ENCODE measurements at places on chromosomes 2 and 18.
A peak's percentile ranks its signal among the peaks of the same experiment; 100 is the strongest.

GRCh38 chr2:42810971-42811811 lies 18.8 kb upstream of the HAAO start:
- peak; percentile 29 for DNase-seq

DNA sequence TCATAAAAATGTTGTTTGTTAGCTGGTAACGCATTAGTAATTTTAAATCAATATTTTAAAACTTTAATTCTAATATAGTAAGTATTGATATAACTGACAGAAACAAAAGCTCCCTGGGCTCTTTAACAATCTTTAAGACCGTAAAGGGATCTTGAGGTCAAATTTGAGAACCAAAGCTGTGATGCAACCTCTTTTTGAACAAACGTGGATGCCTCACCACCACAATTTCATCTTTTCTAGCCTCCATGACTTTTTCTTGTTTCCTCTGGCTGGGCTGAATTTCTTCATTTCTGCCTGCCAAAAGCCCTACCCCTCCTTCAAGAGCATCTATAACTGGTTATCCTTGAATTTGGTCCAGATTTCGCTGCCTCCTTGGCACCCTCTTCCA lies 563 bp upstream of the POLE4 start:
- DNase-seq = no peak

GRCh38 chr2:41828052-41828643 lies 219.7 kb upstream of the PKDCC start:
- DNase-seq = no peak

DNA sequence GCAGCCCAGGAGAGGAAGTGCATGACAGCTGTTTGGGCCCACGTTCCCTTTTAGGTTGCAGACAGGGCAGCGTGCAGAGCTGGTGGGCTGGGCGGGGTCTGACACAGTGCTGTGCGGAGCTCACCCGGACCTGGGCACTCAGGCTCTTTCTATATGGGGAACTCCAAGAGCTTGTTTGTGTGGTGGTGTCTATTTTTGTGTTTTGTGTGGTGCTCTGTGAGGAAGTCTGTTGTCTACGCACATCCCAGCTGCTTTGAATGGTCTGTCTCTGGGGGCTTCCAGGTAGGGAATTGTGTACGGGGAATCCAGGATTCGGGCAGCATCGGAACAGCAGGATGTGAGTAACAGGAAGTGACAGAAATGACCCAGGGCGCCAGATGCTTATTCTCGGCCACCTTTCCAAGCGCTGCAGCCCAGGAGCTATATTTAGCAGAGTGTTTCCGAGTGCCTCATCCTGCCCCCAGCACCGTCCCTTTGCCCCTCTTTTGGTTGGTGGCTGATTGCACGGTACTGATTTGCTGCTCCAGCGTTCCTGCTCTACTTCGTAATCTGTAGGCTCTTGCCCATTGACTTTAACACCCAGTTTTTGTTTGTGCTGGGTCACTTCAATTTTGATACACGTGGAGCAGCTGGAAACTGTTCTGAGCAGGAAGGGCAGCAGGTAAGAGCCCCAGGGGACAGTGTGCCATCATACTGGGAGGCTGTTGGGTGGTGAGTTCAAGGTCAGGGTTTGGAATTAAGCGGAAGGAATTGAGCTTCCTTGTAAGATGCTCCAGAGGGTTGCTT lies 64.7 kb downstream of the DGKD start:
- DNase-seq = peak; percentile 21

DNA sequence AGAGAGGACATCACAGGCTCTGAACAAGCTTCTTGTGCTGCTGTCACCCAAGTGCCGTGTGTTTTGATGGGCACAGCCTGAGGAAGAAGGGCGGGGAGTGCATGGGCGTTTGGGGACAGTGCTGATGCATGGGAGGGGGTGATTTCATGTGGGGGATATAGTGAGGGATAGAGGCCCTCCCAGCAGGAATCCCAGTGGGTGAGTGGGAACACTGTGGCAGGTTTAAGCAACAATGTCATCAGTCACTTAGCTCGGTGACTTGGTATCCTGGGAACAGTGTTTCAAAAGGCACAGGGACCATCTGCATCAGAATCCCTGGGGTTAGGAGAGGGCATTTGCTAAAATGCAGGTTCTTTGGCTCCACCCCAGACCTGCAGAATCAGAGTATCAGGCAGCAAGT lies 609 bp downstream of the SIGLEC15 start:
- DNase-seq = no peak

- no peak for DNase-seq
These were observed 121.9 kb upstream of the SETBP1 start for GRCh38 chr18:44558767-44559166.

GRCh38 chr2:41701231-41701630 lies 346.6 kb upstream of the PKDCC start:
- no peak for DNase-seq

- no peak for DNase-seq
These were observed 87.9 kb downstream of the NPAS2 start for GRCh38 chr2:100907832-100908231.

DNA sequence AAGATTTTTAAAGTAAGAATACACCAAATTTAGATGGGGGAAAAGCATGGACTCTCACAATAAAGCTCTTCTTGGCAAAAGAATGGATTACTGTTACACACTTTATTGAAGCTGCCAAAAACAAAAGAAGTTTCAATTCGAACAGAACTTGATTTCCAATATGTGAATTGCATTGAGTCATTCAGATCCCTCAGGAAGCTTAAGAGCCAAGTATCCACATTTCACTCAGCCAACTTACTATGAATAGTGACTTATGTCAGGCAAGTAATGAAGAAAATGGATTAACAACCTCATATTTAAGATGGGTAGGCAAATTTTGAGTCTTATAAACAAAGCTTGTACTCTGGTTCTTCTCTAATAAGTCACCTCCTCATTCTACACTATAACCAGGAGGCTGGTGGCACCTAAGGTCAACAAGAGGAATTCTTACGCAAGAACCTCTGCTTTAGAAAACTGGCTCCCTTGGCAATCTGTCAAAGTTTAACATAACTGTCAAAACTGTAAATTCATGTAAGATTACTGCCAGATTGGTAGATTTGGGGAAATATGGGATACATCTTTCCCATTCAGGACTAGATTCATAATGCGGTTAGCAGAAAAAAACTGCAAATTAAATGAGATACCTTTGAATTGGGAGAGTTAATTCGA lies 6.0 kb downstream of the HADHA start:
- DNase-seq = no peak

DNA sequence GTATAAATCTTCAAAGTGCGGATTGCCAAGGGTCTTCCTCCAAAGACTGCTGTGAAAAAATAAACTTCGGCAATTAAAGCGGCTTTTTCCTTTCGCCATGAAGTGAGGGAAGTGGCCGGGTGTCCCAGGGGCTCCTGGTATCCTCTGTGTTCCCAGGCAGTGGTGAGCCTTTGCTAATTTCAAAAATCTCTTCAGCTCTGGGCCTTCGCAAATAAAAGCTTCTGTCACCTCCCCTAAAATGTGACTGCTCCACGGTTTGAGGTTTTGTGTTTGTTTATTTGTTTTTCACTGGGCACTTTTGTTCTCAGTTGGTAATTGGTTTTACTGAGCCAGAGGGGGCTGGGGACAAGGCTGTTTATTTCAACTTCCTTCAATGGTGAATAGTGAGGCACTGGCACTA lies 270.1 kb upstream of the POU3F3 start:
- no peak for DNase-seq

- DNase-seq = no peak
These were observed 13.8 kb upstream of the GATA6 start for GRCh38 chr18:22155584-22155983.

- no peak for DNase-seq
These were observed 142.7 kb downstream of the SCG2 start for GRCh38 chr2:223459328-223459939.

GRCh38 chr2:150491430-150491829 lies 4.0 kb upstream of the RND3 start:
- no peak for DNase-seq

DNA sequence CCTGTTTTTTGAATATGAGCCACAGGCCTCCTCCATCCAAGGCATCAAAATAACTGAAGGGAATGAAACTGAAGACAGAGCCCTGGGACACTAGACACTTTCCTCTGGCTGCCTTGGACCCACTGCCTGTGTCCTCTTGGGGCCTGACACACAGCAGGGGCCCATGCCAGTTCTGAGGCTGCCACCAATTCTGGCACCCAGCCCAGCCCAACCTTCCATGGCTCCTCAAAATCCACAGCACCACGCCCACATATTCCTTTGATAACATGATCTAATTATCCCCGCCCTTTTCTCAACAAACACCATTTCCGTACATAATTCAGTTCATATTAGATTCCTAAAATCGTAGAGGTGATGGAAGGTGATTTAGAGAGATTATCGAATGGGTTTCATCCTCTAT lies 64.2 kb downstream of the EMX1 start:
- DNase-seq = no peak

GRCh38 chr2:129877795-129878775 lies 101.4 kb upstream of the RAB6C start:
- DNase-seq = no peak

GRCh38 chr2:163877316-163877715 lies 141.5 kb upstream of the FIGN start:
- no peak for DNase-seq

GRCh38 chr2:109609352-109610024 lies 4.3 kb downstream of the SEPTIN10 start:
- DNase-seq = no peak

DNA sequence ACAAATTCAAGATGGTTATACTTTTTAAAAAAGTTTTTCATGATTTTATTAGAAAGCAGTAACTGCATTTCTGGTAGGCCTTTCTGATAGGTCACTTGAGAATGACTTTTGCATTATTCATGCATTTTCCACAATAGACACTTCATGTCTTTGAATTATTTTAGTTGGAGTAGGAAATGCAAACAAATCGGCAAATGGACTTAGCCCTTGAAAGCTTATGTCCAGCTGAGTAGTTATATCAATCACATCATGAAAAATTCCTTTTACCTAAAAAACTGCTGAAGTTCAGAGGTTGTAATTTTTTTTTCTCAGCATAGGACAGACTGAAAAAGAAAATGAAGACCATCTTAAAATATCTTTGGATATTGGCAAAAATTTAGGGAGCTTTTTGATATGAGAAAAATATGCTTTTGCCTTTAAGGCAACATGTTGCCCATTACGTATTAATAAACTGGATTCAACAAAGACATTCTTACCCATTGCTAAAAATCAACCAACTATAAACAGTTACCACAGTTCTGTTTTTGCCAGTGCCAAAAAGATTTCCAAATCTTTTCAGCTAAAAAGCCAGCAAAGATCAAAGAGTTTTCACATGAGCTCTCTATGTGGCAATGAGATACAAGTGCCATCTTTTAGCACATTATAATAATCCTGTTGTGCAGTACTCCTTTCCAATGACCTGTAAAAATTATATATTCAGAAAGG lies 45.5 kb upstream of the FRZB start:
- no peak for DNase-seq

Data from T-helper 9 cell (primary cell).